Putamen (tissue), 1 donor: ENCODE measurements at places on chromosomes 6 and 20.

DNA sequence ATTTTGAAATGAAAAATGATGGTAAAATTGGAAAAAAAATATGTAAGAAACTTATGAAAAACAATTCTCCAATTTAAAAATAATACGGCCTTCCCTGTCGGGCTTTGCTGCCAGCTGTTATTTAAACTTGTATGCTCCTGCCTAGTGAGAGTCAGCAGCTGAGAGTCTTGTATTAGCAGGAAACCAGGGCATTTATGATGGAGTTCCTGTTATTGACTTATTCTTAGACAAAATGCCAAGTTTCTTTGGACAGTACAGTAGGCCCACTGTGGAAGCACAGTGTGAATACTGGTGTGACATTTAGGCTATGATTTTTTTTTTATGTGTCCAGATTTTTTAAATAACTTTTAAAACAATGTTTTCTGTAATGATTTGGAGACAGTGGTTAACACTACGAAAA lies 42.1 kb downstream of the GMDS start:
- DNase-seq: no peak

DNA sequence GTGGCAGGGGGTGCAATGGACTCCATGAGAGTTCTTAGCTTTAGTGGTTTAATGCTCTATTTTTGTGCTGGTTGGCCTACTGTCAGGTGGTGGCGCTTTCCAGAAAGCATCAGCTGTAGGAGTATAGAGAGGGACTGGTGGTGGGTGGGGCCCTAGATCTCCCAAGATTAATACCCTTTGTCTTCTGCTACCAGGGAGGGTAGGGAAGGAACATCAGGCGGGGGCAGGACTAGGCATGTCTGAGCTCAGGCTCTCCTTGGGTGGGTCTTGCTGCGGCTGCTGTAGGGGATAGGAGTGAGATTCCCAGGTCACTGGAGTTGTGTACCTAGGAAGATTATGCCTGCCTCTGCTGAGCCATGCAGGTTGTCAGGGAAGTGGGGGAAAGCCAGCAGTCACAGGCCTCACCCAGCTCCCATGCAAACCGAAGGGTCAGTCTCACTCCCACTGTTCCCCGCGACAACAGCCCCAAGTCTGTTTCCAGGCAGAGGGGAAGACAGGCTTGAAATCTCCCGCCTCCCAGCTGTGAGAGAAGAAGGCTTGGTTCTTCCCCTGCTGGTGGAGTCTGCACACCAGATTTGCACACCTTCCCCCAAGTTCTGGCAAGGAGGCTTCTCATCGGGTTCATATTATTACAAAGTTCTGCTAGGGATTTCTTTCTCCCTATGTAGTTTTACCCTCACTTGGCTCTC lies 46.7 kb upstream of the PKIB start:
- DNase-seq: no peak

- DNase-seq: peak; percentile 16
Measured at GRCh38 chr6:106739387-106739786, 110.0 kb downstream of the QRSL1 start.

- DNase-seq: no peak
Measured at GRCh38 chr20:44224637-44225036, 14.1 kb upstream of the OSER1 start.

DNA sequence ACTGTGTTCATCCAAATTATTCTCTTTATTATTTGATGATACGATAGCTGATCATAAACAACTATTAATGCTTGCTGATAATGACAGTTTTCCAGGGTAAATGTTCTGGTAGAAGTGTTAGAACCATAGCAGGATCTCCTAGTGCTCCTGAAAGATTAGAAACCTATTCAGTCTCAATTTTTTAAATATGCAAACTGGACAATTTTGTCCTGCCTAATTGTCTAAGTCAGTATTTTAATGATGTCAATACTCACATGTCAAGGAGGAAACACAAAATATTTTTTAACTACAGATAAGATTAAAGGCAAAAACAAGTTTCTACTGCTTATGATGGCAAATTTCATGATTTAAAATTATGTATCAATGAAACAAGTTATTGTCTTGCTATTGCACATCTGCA lies 233.9 kb downstream of the RFPL4B start:
- no peak for DNase-seq

DNA sequence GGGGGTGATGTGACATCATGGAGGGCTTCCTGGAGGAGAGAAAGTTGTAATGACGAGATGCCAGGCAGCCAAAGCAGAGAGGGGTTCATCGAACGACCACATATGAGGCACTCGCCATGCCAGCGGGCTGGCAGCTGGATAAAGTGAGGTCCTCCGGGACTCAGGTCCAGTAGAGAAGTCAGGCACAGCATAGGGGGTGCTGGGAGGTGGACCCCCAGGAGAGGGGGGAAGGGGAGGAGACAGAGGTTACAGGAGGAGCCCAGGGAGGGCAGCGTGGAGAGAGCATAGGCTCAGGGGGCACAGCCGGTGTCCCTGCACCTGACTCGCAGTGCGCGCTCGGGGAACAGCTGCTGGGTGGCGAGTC lies 174.7 kb downstream of the BMP7 start:
- no peak for DNase-seq

GRCh38 chr6:158038291-158039177 lies 56.9 kb downstream of the SYNJ2 start:
- no peak for DNase-seq

DNA sequence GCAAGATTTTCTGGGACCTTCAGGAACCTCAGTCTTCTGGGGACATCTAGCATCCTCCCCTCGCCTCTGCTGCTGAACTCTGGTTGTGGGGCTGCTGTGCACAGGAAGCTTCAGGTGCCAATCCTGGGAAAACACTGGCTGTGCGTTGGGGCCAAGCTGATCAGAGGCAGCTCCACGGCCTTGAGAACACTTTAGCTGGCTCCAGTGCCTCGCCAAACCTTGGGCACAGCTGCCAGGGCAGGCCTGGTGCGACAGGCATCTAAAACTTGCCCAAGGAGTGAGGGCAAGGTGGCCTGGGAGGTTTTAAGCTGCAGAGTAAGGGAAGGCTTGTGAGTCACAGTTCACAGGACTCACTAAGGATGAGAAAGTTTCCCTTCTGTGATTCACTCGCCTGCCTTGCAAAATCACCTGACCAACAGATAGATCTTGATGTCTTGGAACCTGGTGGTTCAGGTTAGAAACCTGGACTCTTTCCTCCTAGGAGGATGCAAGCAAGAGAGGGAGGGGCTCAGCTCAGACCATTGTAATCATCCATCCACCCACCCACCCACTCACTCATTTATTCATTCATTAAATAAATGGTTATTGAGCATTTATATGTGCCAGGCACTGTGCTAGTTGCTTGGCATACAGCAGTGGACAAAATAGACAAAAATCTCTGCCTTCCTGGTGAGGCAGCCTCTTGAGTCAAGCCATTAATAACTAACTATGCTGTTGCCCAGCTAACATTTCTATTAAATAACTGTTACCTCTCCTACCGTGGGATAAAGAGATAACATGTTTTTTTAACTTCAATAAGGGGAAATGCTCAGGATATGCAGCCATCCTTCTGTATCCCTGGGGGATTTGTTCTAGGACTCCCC lies 2.5 kb upstream of the SPATS1 start:
- no peak for DNase-seq

GRCh38 chr6:80088637-80089036 lies 17.8 kb upstream of the BCKDHB start:
- no peak for DNase-seq

DNA sequence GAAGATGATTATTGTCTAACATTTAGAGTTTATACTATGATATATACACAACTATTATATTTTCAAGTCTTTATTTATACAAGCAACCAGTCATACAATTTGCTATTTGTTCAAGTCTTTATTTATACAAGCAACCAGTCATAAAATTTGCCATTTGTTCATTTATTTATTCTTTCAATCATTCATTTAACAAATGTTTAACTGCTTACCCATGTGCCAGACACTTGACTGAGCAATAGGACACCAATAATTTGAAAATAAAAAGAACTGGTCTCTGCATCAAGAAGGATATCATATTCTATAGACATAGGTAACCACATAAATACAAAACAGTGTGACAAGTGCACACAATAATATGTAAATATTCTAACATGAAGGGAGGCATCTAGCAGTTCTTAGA lies 20.3 kb downstream of the GRIK2 start:
- no peak for DNase-seq

- no peak for DNase-seq
Measured at GRCh38 chr6:138691595-138692057, 81.9 kb upstream of the CCDC28A start.

- DNase-seq: no peak
Measured at GRCh38 chr20:32888636-32889035, 29.9 kb downstream of the EFCAB8 start.

- DNase-seq: no peak
Measured at GRCh38 chr6:44039191-44039719, 88.0 kb downstream of the MRPL14 start.

- peak; percentile 6 for DNase-seq
Measured at GRCh38 chr6:166202321-166202733, 34.7 kb upstream of the TBXT start.

GRCh38 chr20:38601216-38602184 lies at the start of gene ARHGAP40:
Gene ARHGAP40, plus strand, starts transcription at chr20:38601809.
- peak; percentile 34 for DNase-seq

DNA sequence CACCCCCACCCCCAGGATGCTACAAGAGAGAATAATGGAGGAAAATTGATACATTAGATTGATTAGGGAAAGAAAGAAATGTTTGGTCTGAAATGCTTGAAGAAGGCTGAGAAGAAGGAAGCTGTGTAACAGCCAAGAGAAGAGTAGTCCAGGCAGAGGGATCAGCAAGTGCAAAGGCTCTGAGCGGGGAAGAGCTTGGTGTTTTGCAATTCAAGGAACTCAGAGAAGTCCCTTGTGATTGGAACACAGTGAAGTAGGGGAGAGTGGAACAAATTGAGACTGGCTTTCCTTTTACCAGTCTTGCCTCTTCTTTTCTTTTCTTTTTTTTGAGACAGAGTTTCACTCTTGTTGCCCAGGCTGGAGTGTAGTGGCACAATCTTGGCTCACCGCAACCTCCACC lies 76.6 kb upstream of the CHD6 start:
- no peak for DNase-seq

GRCh38 chr6:57423468-57423867 lies 106.0 kb downstream of the PRIM2 start:
- no peak for DNase-seq

- DNase-seq: no peak
Measured at GRCh38 chr6:152364866-152365265, 272.3 kb downstream of the SYNE1 start.

DNA sequence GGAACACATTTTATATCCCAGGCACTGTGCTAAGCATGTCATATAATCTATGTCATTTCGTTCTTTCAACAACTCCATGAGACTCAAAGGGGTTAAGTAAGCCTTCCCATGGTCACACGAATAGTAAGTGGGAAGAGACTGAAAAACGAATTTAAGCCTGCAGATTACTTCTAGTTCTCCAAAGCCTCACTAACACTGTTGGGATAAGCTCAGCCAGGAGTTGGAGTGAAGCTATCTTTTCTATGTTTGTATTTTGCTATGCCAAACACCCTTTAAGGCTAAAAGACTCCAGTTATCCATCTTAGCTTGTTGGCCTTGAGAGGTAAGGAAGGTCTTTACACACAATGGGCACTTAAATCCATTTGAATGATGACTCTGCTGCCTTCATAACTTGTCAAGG lies 148.1 kb upstream of the UST start:
- no peak for DNase-seq

- DNase-seq: no peak
Measured at GRCh38 chr6:140403020-140403419, 1028.6 kb upstream of the CITED2 start.

DNA sequence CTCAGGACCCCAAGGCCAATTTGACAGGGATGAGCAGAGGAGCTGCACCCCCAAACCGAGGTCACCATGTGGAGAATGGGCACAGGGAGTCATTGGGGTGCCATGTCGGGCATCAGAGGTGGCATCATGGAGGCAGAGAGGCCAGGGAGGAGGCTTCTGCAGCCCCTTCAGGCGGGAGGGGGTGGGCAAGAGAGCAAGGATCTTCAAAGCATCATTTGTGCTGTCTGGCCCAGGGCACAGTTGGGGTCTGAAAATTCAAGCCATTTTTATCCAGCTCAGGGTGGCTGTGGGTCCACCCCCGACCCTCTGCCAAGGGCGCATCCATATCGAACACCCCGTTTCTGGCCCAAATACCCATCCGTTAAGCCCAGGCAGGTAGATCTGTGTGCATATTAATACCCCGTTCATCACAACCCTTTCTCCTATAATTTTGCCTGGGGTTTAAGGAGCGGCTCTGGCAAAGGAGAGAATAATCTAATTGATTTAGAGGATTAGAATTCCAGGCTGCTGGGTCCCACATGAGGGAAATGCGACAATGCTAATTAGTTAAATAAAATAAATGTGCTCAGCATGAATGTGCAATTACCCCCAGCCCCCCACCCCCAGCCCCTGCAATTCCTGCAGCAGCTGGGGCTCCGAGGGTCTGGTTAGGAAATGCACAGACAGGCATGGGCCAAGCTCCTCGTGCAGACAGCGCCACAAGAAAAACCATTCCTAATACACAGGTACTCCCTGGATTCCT lies 31.9 kb downstream of the VSTM2L start:
- no peak for DNase-seq

GRCh38 chr20:603116-603640 lies 6.9 kb downstream of the TCF15 start:
- no peak for DNase-seq

GRCh38 chr20:4081421-4081820 lies 66.1 kb upstream of the RNF24 start:
- no peak for DNase-seq

- no peak for DNase-seq
Measured at GRCh38 chr20:51198238-51198637, 175.3 kb upstream of the KCNG1 start.

DNA sequence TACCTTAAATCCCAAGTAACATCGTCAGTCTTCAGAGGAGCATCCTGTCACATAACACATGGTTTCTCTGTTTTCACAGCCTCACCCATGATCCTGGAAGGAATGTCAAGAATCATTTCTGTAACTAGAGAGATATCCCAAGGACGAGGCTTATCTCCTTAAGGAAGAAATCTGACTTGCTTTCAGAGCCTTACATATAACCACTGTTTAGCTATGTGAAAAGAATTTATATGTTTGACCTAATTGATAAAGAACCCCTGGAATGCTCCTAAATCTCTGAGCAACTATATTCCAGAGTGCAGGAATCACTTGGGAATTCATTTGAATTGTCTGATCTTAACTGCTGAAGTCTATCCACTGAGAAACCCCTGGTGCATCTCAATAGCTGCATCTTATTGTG lies 243.1 kb downstream of the ALDH8A1 start:
- no peak for DNase-seq
